ENCODE measurements at places on chromosomes 2 and 18. TPM values are rescaled to one million over a fixed set of nuclear protein-coding genes. Genes with fewer than 3 reads are reported as not detected.

The TUBA4B gene
- total RNA-seq, result not detected

The MAL gene
- not detected for total RNA-seq

The TRABD2A gene
- 2.9 TPM for total RNA-seq

The ANKRD23 gene
- total RNA-seq, result 1.8 TPM

The TTC39C gene
- total RNA-seq, result 23.8 TPM

The CERKL gene
- not detected for total RNA-seq
